Stimulated activated CD8-positive, alpha-beta memory T cell treated with anti-CD3 and anti-CD28 coated beads, Interleukin-4, amount 100 ng/mL, for 4 hours (primary cell): ENCODE measurements at places on chromosomes 6 and 20.

DNA sequence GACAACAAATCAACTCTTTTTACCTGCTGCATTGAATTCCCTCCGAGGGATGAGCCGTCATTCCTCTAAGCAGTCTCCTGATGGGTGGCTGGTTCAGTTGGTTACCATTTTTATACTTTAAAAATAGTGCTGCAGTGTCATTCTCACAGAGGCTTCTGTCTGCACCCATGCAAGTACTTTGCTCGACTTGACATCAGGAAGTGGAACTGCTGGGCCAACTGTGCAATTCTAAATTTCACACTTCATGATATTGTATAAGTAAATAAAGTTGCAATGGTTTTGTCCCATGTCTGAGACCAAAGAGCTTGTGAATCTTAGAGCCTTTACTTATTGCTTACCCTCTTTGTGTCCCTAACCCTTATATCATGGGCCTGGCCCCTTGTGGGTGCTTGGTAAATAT lies 2.5 kb downstream of the BTN3A1 start:
- no peak for DNase-seq

- DNase-seq, result no peak
Observed at GRCh38 chr6:26514984-26515383, 14.9 kb downstream of the BTN1A1 start.

GRCh38 chr6:34094474-34095135 lies 51.3 kb downstream of the GRM4 start:
- DNase-seq, result no peak

DNA sequence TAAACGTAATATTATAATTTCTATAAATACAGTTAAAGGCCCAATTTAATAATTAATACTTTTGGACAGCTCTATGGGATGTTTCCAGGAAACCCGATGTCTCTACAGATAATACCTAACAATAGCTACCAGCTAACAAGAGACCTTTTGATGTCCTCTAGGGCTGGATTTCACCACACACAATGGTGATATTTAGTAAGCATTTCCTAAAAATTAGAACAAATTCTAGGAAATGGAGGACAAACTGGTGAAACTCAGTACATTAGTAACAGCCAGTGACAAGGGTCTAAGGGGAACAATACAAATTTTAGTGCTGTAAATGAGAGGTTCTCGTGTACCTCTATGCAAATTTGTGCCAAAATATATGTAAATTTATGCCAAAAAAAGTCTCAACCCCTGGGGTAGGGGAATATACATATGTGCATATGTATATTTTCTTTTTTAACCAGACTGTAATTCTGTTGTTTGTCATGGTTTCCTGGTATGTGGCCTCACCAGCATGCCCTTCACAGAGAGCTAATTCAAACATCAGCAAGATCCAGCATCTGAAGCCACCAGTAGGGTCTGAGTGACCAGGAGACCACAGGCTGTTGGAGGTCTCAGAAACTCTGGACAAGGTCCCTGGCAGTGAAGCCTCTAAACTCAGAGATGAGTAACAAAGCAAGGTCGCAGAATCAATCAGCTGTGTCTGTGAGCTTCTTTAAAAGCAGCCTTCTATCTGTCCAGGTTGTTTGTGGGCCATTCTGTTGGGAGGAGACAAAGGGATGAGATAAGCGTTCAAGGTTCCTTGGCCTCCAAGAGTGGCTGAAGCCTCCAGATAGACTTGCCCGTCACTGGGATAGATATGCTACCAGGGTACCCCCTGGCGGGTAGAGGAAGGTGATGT lies 235.1 kb upstream of the RREB1 start:
- DNase-seq, result no peak

- DNase-seq, result no peak
Observed at GRCh38 chr6:55841341-55841740, 34.0 kb downstream of the BMP5 start.

GRCh38 chr6:122645256-122645655 lies 35.1 kb downstream of the PKIB start:
- no peak for DNase-seq

- no peak for DNase-seq
Observed at GRCh38 chr6:44353336-44353735, 10.9 kb downstream of the SPATS1 start.

DNA sequence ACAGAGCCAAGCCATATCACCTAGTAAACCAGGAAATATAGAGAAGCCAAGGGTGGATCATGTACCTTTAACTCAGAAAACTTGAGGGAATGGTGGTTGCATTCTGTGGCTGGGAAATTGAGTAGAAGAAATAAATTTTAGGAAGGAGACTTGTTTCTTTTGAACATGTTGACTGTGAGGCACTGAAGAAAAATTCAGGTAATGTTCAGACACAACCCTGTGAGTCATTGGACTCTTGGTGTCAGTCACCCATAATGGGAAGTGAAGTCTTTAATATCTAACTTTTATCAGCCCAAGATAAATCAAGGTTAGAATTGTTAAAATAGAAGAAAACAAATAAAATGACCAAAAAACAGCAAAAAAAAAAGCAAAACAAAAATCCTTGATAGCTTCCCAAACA lies 98.8 kb upstream of the GRIK2 start:
- no peak for DNase-seq

- DNase-seq, result no peak
Observed at GRCh38 chr20:13452470-13453124, 186.1 kb downstream of the TASP1 start.

GRCh38 chr6:29005183-29005885 lies at the start of gene ZNF311:
TSS of gene ZNF311 (minus strand) at chr6:29005315. CDS start at chr6:29003954, 1,361 bp downstream.
- no peak for DNase-seq

GRCh38 chr20:14313341-14314020 lies 23.9 kb downstream of the FLRT3 start:
- no peak for DNase-seq

GRCh38 chr20:46582648-46583047 lies 32.2 kb upstream of the OCSTAMP start:
- no peak for DNase-seq

- DNase-seq, result no peak
Observed at GRCh38 chr6:15827496-15828255, 164.8 kb upstream of the DTNBP1 start.

DNA sequence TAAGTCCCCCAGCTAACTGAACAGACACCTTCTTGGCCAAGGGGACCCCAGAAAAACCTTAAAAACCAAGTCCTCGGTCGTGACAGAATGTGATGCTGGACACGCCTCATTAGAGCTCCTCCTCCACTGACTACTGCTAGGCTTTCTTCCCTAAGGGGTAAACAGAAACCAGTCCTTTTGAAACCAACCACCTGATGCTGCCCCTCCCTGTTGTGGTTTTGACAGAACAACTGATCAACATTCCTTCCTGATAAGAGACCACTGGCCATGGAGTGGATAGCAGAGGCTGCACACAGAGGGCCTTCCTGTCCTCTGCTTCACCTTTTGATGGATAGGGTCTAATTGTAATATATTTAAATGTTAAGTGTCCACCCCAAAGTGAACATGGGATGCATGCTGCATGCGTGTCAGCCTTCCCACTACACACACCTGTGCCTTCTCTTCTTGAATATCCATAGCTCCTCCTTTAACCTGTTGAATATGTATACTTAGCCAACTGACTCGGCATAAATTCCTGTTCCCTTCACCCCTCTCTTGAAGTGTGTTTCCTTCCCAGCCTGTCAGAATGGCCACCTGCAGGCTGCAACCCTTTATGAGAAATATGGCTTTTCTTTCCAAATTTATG lies 27.9 kb upstream of the SLC2A12 start:
- DNase-seq, result no peak

- no peak for DNase-seq
Observed at GRCh38 chr20:34713194-34713943, 9.2 kb downstream of the TP53INP2 start.

GRCh38 chr6:109783250-109783986 lies 92.3 kb downstream of the FIG4 start:
- DNase-seq, result no peak

- DNase-seq, result no peak
Observed at GRCh38 chr20:20664795-20665589, 47.5 kb downstream of the RALGAPA2 start.

GRCh38 chr6:12039540-12040459 lies 27.7 kb downstream of the HIVEP1 start:
- no peak for DNase-seq

GRCh38 chr6:56259234-56260077 lies 12.1 kb upstream of the COL21A1 start:
- no peak for DNase-seq

GRCh38 chr20:45176526-45177267 lies 2.0 kb downstream of the PI3 start:
- DNase-seq, result no peak

GRCh38 chr20:4673371-4674001 lies 48.2 kb upstream of the PRND start:
- DNase-seq, result no peak

GRCh38 chr20:58433759-58434158 lies 44.7 kb downstream of the VAPB start:
- no peak for DNase-seq

DNA sequence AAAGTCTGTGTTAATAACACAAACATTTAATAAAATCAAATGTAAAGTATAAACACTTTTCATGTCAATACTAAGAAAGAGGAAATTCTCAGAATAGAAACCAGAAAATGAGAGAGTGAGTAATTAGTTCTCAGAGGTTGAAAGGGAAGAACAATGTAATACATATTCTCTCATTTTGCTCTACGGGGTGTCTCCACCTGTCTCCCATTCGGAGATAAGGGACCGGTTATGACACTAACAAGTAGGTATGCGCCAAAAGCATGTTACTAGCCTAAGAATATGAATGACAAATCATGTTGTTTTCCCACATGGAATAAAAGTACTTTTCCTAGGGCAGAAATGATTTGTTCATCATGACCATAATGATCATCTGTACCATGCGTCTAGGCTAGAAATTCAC lies 35.6 kb upstream of the PRELID3B start:
- DNase-seq, result no peak

GRCh38 chr6:14987490-14987889 lies 258.4 kb upstream of the JARID2 start:
- DNase-seq, result no peak

DNA sequence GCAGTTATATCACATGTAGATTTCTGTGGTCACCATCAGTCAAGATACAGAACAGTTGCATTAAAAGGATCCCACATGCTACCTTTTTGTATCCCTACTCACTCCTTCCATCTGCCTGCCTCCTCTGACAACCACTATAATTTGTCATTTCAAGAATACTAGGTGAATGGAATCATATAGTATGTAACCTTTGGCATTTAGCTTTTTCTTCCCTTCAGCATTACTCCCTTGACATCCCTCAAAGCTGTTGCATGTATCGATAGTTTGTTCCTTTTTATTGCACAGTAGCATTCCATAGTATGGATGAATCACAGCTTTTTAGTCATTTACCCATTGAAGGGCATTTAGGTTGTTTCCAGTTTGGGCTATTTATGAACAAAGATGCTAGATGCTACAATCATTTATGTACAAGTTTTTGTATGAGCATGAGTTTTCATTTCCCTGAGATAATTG lies 26.1 kb downstream of the NCOA7 start:
- no peak for DNase-seq

DNA sequence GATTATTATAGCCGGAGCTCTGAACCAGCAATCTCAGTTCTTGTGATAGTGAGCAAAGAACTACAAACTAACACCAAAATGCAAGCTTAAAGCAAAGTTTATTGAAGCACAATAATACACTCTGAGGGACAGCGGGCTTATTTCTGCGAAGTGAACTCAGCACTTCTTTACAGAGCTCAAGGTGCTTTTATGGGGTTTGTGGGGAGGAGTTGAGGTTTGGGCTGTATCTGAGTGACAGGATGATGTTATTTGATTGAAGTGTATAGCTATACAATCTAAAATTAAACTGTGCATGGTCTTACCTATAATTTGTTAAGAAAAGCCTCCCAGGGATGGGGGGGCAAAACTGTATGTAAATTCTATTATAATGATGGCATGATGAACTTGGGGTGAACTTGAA lies 1.0 kb upstream of the HFE start:
- DNase-seq, result no peak

GRCh38 chr6:134619789-134620188 lies 301.9 kb upstream of the SGK1 start:
- DNase-seq, result no peak
